ENCODE measurements at places on chromosomes 7 and 10.

DNA sequence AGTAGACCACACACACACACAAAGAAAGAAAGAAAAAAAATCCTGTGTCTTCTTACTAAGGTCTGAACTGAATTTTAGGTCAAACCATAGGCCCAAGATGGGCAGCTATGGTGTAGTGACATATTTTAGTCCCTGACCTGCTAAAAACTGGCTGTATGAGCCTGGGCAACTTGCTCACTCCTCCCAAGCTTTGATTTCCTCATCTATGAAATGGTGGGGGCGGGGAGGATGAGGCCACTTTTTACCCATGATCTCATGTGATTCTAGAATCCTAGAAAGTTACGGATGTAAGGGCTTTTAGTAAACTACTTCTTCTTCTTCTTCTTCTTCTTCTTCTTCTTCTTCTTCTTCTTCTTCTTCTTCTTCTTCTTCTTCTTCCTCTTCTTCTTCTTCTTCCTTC is 6.1 kb upstream of the CCL24 start:
- DNase-seq = no peak

GRCh38 chr10:5644930-5645329 is 21.5 kb downstream of the ASB13 start:
- no peak for DNase-seq

DNA sequence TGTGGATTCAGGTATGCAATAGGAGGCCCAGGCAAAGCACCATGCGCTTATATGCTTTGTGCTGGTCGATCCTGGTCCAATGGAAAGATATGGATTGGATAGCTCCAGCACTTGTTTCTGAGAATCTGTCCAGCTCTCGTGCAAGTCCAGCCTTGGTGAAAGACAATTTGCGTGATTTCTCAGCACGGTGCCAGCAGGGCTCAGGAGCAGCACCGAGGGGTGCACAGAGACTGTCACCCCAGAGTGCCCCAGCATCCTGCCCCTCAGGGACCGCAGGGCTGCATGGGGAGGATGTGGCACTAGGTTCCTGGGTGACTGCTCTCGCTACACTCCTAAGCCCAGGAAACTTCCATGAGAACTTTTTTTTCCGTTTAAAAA is 225.2 kb downstream of the WDR37 start:
- no peak for DNase-seq

DNA sequence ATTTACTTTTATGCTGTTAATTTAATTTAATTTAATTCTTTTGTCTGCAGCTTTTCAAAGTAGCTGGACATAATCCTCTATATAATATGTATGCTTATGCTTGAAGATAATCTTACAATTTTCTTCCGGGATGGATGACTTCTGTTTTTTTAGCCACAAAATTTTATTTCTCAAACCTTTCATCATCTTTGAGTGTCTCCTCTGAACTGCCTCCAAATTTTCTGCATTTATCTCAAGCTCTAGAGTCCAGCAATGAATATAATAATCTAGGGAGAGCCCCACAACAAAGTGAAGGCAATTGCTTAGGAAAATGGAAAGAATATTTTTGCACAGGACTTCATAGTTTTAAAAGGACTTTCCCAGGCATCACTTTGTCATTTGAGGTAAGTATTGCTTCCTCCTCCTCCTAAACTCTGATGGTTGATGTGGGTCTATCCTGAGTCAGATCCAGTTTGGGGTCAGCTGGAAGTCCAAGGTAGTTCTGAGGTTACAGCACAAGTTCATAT is 53.7 kb upstream of the FAM3C start:
- no peak for DNase-seq

DNA sequence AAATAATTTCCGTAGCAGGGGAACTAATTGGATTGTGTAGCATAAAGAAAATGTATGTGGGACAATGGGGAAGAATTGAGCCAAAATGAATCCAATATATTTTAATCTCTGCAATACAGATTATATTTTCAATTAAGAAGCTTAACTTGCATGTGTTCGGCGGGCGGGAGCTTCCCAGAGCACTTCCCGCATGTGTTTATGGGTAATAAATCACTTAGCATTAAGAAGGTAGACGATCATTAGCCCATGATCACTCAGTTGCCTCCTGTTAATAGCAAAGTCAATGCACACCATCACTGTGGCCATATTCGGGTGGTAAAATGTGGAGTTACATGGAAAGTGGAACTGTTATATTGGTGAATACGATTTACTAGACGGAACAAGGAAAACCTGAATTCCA is 122.9 kb upstream of the INSYN2A start:
- DNase-seq = no peak

DNA sequence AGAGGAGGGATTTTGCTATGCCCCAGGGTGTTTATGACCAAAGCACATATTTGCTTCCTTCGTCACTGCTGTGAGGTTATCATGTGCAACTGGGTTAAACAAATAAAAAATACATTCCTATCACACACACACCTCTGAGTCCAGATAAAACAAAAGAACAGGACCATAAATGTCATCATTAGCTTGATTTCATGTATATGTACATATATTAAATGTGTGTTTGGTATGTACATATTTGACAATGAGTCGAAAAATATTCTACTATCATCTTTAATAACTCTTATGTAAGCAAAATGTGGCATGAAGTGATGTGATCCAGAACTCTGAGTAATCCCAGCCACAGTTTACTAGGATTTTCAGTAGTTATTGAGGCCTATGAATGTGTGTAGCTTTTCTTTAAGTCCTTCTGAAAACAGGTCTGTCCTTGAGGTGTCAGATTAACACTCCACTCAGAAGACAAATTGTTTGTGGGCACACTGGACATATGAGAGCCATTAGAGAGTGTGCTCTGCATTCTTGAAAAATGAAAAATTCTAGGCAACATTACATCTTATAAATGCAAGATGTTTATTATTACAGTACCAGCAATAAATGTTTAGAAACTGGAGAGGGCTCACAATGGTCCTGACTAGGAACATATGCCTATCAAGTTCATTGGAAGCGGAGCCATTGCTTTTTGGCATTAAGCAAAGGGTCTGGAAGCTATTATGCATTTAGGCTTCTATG is 335.1 kb upstream of the SEMA3A start:
- DNase-seq = peak; percentile 78

DNA sequence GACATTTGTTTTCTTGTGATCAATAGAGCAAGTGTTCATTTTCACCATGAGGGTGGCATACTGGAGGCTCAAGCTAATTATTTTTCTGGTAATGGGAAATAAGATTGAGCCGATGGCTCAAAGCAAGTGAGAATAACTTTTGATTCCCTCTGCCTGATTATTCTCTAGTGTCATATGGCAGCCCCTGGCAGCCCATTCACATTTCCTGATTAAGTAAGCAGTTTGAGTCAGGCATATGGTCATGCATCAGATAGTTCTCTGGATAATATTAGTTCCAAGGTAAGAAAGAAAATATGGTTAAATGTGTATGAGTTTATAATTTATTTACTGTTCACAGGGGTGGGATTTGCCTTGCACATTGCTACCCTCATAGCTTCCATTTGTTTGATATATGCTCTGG is 109.2 kb downstream of the DYNC1I1 start:
- DNase-seq = no peak

DNA sequence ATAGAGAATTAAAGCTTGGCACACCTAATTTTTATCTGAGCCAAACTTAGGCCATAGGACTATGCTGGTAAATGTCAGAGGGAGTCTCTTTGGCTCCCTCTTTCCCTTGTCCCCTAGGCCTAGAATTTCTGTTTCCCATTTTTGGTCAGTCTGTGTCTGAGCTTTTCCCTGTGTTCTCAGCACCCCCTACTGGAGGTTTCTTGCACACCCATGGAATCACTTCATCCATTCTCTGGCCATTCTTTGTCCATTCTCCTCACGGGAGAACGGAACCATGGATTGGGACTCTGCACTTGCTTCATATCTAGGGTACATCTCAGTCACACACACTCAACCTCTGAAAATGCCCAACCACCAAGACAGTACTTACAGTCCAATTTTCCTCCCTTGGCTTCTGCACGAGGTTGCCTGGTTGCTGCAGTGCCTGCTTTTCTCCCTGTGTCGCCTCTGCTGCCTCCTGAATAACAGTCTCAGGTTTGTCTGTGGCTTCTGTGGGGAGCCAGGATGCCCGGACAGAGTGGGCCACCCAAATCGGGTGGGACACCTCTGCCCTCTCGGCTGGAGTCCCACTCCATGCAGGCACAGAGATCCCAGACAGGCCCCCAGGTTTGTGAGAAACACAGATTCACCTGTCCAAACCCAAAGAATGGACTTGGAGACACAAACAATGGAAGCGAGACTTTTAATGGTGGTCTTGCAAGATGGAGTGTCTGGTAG is 35.1 kb upstream of the DNAH11 start:
- DNase-seq = peak; percentile 64

DNA sequence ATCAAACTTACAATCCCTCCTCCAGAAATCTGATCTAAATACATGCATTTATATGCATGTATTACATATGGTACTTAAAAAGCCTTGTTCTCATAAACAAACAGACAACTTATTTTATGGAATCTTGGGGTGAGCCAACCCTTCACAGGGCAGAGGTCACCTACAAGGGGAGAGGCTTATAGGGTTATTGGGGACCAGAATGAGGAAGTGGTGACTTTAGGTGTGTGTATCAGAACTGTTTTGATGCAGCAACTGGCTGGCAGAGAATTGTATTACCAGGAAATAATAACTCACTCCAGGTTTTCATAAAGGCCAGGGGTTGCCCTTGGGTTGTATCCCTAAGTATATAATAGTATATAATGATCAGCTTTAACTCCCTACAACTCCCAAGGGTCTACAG is 91.1 kb downstream of the SVIL start:
- DNase-seq = no peak

- no peak for DNase-seq
Observed at GRCh38 chr7:22867003-22867402, 44.4 kb upstream of the TOMM7 start.

- no peak for DNase-seq
Observed at GRCh38 chr10:50853557-50853956, 31.9 kb downstream of the A1CF start.

DNA sequence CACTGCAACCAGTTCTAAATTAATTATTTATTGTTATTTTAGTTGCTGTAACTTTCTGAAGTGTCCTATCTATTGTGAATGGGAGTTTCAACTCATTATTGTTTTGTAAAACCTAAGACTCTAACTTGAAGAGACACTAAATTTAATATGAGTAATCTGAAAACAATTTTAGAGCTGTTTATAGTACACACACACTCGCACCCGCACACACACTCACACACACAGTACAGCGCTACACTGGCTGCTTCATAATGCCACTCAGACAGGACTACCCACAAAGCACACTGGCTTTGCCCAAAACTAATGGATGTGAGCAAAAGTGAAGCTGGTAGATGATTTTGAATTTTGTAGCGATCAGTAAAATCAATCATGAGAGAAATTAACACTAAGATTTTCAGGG is 238.9 kb upstream of the ETV1 start:
- DNase-seq = no peak

GRCh38 chr10:73717556-73717955 is 19.6 kb upstream of the AGAP5 start:
- no peak for DNase-seq

DNA sequence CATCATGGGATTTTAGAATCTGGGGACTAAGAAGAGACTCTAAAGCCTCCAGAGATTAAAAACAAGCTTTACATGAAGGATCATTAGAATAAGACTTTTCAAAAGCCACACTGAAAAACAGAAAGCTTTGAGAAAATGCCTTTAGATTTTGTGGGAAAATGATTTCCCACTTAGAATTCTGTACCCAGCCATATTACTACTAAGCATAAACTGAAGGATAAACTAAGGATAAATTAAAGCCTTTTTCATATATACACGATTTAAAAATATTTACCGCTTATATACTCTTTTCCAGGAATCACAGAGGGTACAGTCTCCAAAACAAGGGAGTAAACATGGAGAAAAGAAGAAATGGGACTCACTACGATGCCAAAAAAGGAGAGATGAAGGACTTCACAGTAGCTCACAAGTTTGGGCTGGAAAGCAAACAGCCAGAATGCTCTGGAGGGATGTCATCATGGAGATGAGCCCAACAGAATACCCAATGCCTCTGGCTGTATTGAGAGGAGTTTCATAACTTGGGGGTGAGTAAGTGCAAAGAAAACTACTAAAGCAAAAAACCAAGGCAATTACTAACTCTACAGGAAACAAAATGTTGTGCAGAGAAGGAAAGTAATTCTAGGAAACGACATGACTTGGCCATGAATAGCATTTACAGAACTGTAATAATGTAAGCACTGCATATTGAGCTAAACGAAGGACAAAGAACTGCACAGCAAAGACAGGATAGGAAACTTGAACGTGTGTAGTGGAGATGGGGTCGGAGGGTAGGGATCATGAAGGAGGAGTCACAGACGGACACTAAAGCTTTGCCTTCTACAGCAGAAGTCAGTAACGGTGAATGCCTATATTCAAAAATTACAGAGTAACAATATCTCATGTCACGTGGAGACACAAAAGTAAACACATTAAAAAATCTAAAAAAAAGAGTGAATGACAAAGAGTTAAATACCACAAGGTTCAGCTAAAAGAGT is 61.4 kb upstream of the ASAH2 start:
- peak; percentile 25 for DNase-seq

DNA sequence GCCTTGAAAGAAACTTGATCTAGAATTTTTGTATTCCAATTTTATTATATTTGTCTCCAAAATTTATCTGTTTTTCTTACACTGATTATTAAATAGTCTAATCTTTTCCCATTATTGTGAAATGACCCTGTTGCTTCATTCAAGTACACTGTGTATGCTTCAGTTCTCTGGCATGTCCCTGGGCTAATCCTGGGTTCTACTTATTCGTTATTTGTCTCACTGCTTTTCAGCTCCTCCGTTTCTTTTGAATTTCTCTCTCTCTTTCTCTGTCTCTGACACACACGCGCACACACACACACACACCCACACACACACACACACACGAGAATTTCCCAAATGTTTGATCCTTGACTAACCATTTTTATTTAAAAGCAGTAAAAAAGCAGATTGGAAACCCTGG is 768.6 kb downstream of the NRG3 start:
- DNase-seq = no peak

DNA sequence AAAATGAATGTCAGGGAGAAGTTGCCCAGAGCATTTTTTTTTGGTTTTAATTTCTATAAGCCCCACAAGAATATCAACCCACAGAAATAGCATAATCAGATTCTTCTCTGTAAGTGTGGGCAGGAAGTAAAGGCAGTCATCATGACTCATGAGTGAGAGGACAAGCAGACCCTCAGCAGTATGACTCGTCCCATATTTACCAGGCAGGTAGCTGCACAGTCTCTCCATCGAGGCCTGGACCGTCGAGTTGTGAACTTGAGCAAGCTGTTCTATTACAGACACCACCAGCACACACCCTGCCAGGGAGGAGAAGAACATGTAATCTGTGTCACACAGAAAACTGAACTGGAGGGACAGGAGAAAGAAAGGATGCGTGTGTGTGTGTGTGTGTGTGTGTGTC is 37.8 kb downstream of the AOAH start:
- peak; percentile 81 for DNase-seq
